ENCODE measurements at places on chromosomes 16 and 17.

DNA sequence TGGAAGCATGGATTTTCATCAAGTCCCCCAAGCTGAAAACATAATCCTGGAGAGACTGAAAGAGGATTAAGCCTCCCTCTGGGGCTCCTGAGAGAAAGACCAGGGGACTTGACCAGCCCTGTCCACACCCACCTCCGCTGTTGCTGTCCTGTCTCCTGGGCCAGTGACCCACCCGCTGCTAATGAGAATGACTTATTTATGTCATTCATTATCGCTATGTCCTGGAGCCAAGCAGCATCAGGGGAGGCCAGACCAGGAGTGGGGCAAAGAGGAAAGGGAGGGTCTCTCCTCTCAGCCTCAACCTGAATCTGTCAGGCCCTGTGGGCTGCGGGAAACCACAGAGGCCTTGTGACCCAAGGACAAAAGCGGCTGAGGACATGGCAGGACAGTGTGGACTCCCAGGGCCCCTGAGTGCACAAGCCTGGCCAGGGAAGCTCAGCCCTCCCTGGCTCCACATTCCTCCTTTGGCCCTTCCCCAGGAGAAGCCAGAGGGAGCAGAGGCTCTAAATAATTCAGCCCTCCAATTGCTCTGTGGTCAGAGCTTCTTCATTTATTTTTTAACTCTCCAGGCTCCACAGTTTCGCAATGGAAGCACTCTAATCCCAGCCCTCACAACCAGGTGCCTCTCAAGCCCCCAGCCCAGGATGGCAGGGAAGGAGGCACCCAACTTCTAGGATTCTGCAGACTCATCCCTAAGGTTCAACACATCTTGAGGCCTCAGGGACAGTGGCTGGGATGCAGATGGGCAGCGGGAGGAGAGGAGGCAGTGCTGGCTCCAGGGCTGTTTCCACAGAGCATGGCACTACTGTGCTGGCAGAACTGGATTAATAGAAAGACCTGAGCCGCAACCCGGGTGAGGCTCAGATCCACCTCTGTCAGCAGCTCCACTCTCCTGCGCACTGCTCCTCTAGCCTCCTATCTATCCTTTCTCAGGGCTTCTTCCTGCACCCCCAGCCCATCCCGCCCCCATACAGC lies 19.1 kb downstream of the CUEDC1 start:
- no peak for DNase-seq

- no peak for DNase-seq
Measured at GRCh38 chr16:66928702-66929388, 3.5 kb upstream of the RRAD start.

DNA sequence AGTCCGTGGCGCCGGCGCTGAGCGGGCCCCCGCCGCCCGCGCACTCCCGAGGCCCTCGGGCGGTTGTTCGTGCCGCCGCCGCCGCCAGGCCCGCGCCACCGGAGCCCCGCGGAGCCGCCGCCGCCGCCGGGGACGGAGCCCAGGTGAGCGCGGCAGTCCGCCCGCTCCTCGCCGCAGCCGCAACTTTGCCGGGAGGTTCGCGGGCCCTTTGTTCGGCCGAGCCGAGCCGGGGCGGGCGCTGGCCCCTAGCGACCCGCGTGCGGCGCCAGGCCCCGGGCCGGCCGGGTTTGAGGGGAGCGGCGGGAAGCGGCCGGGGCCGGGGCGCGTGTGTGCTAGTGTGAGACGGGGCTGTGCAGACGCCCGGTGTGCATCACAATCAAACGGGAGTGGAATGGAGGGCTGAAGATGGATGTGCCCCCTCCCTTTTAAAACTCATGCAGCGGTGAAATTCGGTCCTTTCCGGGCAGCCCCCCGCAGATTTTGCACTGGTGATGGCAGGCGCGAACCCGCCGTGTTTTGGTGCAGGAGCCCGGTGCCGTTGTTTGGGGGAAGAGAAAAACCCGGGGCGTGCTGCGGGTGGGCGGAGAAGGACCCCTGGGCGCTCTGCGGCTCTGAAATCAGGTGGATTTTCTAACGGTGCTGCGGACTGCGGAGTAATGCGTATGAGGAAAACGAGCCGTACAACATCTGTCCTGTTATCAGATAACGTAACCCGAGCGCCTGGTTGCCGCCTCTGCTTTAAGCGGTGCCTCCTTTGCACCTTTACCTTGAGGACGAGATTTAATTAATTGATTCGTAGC lies 823 bp downstream of the TNRC6C start:
- DNase-seq, result peak; percentile 33

GRCh38 chr17:60887614-60888028 lies 210.0 kb downstream of the BCAS3 start:
- no peak for DNase-seq

- DNase-seq, result no peak
Measured at GRCh38 chr16:70659953-70660671, 13.8 kb downstream of the IL34 start.

DNA sequence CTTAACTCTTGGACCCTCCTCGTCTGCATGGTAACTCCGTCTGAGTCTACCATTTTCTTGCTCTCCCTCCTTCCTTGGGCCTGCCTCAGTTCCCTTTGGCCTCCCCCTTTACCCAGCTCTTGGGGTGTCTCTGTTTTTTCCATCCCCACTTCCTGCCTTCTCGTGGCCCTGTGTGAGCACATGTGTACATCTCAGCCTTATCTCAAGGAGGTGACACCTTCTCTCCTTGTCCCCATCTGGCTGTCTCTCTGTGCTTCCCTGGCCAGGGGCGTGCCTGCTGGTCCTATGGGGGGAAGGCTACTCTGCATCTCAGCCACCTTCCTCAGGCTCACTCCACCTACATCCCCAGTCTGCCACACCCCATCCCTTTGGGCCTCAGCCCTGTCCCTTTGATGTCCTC lies 6.6 kb downstream of the CTF1 start:
- no peak for DNase-seq

- no peak for DNase-seq
Measured at GRCh38 chr16:88973007-88973410, 4.0 kb downstream of the CBFA2T3 start.

DNA sequence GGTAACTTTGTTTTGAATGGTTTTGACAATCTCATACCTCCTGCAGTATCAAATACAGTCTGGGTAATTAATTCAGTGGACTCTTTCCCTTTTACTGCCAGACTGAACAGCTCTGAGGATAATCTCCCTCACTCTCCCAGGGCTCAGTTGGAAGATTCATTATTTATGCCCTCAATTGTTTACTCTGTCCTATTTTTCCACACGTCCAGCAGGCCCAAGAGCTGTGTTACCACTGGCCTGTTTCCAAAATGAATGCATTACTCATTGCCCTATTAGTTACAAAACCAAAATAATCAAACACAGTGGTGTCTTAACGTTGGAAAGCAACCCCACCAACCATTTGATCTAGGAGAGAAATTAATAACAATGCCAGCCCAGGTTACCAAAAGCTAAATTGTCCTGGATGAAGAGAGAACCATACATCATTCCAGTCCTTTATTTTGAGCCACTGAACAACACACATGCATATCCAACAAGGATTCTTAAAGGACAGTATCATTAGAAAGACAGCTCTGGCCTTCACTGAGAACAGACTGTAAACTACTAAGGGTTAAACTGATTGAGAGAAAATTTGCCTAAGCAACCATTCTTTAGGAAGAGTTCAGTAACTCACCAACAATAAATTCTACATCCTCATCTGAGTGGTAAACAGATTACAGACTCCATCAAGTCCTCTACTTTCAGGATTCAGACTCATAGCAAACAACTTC lies 34.5 kb downstream of the FAM222B start:
- DNase-seq, result no peak

DNA sequence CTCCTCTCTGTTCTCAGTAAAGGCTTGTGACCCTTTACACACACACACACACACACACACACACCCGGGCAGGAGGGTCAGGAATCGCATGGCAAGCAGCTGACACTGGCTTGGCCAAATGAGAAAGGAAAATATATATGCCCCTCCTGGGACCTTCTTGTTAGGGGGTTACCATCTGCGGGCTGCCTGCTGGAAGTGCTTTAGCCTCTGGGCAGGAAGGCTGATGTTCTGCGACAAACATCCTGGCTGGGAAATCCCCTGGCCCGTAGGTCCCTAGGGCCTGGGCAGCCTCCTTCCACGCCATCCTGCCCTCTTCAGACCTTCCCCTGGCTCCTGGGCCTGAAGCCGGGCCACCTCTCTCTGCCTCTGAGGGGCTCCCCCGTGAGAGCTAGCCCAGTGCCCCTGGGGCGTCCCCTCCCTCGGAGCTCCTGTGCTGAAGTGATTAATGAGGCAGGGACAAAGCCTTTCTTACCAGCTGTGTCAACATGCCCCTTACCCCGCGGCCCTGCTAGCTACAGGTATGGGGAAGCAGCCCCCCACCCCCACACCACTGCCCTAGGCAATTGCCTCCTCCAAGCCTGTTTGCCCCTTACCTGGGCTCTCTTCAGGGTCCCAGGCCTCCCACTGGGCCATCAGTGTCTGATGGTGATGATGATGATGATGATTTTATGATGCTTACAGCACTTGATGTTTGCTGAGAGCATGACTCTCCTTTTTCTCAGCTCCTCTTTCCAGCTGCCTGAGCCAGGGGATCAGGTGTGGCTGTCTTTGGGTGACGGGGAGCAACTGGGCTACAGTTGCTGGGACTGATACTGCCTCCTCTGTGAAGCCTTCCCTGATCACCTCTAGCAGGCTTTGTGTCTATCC lies 32.8 kb upstream of the ETV4 start:
- peak; percentile 43 for DNase-seq

DNA sequence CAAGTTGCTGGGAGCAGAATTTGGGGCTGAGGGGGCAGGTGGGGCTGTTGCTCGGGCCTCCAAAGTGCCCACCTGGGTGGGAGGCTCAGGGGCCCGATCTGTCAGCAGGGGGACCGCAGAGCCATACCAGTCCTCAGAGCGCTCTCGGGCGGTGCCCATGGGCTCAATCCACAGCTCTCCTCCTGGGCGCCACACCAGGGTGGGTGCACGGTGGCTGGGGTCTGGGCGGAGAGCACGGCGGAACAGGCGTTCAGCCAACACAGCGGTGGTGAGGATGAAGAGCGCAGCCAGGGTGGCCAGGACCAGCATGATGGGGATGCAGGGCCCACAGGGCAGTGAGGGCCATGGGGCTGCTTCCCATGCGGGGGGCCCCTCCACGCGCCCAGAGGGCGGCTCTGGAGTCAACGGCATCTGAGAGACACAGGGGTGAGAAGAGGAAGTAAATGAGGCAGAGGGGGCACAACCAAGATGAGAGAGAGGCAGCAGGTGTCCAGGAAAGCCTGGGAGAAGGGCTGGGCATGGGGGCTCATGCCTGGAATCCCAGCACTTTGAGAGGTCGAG lies 1.2 kb downstream of the C16orf54 start:
- no peak for DNase-seq

DNA sequence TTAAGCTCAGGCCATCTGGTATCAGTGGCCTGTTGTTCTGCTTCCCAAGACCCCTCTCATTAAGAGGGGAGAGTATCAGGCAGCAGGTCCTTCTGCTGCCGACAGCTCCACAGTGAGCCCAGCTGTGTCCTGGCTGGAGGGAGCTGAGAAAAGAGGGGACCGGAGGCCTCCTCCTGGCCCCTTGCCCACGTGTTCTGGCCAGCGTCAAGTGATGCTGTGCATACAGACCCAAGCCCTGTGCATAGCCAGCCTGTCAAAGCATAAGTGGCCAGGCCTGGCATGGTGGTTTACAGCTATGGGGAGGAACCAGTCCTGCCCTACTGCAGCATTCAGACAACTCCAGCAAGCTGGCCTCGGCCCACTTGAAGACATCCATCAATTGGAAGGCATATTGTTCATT lies 48.0 kb downstream of the ABCC6 start:
- DNase-seq, result no peak

DNA sequence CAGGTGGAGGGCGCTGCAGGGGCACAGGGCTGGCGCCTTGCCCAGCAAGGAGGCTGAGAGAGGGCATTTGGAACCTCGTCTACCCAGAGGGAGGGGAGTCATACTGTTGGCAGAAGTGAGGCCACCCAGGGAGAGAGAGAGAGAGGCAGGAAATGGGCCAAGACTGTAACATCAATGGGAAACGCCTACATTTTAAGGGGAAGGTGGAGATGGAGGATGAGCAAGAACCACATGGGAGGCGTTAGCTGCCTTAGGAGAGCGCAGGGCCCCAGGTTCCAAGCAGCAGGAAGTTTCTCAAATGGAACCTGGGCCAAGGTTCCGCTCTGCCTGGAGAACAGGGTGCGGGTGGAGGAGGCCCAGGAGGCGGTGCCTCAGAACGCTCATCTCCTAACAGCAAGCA lies 2.7 kb upstream of the WFDC1 start:
- no peak for DNase-seq

- peak; percentile 54 for DNase-seq
Measured at GRCh38 chr17:80195671-80196529, 24.2 kb downstream of the SGSH start.

- DNase-seq, result peak; percentile 100
Measured at GRCh38 chr17:50161023-50161910, 4.5 kb upstream of the SGCA start.

- DNase-seq, result no peak
Measured at GRCh38 chr16:81615411-81615810, 163.7 kb upstream of the PLCG2 start.

- DNase-seq, result no peak
Measured at GRCh38 chr16:50539053-50539695, 9.0 kb upstream of the NKD1 start.

DNA sequence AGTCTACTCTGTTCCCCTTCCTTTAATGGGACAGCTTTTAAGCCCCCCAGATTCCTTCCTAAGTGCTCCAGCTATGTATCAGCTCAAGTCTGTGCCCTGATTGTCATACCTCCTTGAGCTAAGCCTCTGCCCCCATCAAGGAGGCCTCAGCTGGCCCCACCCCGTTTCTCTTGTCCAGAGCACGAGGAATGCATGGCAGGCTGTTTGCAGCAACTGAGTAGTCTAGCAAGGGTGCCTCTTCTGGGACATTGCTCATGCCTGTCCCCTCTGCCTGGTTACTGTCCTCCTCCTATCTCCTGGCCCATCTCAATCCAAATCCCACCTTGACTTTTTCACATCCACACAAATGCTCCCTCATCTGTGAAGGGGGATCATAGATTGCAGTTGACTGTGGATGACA lies 27.8 kb upstream of the TMEM220 start:
- no peak for DNase-seq

DNA sequence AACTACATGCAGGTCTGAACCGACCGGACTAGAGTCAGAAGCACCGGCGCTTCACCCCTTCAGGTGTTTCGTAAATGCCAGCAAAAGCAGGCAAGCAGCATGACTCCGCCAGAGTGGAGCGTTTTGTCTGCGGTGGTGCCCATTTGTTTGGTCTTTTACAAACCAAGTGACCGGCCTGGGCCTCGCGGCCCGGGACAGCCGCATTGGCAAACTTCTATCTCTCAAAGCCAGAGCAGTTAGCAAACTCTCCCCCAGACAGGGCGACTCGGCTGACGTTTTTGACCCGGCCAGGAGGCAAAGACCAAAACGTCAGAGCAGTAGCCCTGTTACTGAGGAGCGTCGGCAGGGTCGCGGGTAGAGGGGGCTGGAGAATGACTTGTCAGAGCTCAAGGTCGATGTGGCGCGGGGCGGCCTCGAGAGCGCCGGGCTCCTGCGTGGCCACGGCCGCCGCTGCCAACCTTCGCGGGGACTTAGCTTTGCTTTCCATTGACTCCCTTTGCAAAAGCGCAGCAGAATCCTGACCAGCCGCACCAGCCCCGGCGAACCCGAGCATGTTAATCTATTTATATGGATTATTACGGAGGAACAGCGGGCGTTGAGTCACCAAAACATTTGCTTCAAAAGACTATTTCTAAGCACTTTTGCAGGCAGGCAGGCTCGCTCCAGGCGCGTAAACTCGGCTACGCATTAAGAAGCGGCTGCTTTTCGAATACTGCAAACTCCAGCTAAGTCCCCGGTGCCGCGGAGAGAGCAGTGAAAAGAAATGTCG lies 763 bp upstream of the SOX9 start:
- no peak for DNase-seq
